ENCODE measurements at places on chromosomes 1 and 21.

GRCh38 chr1:241323514-241324195 is 33.4 kb downstream of the RGS7 start:
- DNase-seq = no peak

GRCh38 chr21:44485796-44486195 is 30.5 kb downstream of the LRRC3 start:
- DNase-seq = no peak

DNA sequence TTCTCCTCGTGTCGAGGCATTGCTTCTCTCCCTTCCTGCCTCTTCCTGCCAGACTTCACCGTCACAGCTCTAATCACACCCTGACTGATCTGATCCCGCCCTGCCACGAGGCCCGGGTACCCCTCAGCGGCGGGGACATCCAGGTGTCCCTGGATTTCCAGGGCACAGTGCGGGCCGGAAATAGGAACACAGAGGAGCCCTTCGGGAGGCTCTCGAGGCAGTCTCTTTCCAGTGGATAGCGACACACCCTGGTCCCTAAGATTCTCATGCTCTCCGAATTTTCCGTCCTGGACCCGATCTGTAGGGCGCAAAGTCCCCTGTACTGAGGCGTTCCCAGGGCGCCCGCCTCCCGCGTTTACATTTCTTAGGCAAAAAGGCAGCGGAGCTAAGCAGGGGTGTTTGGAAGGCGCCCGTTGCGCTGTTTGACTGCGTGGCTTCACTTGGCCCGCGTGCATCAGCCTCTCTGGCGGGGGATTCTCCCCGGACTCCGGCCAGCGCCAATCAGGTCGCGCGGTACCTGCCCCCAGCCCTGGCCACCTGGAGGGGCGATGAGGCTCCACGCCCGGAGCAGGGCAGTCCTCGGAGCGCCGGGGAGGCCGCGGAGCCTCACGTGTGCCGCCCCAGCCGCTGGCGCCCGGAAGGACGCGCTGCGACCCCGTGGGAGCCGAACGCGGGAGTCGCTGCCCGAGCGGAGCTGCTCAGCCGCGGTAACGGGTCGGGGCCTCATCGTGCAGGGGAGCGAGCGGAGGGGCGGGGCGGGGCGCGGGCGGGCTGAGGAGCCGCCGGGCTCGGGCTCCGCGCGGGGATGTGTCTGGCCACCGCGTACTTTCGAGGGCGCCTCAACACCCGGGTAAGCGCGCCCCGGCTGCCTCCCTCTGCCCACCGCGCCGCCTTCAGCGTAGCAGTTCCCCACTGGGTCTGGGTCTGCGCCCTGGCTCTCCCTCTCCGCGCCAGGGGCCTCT is at the start of gene FAM163A:
FAM163A (plus strand) TSS at position 575 of the 962 bp plus-strand sequence. CDS start 69,807 bp downstream, outside the sequence.
- DNase-seq = no peak

DNA sequence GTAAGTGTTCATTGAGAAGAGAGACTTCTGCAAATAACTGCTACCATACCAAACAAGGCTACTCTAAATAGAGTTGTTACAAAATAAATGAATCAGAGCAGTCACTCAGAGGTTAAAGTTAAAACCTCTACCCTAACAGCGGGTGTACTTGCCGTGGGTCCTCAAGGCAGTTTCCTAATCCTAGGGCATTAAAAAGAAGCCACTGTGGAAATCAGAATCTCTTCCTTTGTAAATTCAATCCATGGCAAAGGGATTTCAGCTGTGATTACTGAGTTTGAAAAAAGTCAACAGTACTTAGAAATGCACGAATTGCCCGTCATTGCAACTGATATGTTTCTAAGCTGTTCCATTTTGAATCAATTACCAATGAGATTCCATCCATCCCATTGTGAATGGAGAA is 13.5 kb downstream of the TBX15 start:
- DNase-seq = no peak
